ENCODE measurements at places on chromosomes 2 and 18.

GRCh38 chr2:231666171-231667095 is 41.9 kb upstream of the PTMA start:
- no peak for DNase-seq

DNA sequence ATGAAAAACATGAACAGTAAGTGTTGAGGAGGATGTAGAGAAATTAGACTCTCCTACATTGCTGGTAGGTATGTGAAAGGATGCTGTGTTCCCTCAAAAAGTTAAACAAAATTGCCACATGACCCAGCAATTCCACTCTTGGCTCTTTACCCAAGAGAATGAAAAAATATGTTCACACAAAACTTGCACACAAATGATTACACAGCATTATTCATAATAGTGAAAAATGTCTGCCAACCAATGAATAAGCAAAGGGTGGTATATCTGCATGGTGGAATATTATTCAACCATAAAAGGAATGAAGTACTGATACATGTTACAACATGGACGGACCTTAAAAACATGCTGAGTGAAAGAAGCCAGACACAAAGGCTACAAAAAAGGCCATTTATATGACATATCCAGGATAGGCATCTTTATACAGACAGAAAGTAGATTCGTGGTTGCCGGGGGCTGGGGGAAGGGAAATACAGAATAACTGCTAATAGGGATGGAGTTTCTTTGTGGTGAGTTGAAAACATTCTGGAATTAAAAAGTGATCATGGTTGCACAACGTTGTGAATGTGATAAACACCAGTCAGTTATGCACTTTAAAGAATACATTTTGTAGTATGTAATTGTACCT is 85.4 kb upstream of the MYO3B start:
- no peak for DNase-seq

- DNase-seq: no peak
Observed at GRCh38 chr18:58194028-58194427, 150.0 kb downstream of the NEDD4L start.

DNA sequence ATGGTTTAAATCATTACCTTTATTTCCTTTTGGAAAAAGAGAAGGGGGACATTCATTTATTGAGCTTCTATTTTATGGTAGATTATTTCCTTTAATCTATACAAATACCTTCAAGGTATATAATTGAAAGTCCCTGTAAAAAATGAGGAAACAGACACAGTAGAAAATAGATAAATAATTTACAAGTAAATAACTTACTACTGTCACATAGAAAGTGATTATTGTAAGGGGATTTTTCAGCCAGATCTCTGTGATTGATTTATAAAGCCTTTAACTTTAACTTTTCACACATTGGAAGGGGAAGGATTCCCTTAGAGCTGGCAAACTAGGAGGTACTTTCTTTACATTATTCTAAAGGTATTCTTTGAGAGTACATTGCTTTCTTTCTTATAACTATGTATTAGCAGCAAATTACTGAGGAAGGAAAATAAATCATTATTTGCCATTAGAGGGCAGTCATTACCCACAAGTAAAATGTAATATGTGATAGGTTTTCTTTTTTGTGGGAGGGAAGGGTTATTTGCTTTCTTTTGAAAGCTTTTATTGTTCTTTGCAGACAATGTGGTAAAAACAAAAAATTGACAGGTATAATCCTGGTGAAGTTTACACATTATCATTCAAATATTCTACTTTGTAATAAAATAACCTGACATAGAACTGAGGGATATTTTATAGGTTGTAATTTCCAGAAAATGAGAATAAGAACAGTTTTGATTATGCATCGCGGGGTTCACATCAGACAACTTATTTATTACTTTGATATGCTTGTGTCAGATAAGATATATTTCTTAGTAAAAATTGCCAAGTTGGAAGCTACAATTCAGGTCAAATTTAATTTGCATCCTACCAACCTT is 24.8 kb upstream of the RPE start:
- DNase-seq: no peak

DNA sequence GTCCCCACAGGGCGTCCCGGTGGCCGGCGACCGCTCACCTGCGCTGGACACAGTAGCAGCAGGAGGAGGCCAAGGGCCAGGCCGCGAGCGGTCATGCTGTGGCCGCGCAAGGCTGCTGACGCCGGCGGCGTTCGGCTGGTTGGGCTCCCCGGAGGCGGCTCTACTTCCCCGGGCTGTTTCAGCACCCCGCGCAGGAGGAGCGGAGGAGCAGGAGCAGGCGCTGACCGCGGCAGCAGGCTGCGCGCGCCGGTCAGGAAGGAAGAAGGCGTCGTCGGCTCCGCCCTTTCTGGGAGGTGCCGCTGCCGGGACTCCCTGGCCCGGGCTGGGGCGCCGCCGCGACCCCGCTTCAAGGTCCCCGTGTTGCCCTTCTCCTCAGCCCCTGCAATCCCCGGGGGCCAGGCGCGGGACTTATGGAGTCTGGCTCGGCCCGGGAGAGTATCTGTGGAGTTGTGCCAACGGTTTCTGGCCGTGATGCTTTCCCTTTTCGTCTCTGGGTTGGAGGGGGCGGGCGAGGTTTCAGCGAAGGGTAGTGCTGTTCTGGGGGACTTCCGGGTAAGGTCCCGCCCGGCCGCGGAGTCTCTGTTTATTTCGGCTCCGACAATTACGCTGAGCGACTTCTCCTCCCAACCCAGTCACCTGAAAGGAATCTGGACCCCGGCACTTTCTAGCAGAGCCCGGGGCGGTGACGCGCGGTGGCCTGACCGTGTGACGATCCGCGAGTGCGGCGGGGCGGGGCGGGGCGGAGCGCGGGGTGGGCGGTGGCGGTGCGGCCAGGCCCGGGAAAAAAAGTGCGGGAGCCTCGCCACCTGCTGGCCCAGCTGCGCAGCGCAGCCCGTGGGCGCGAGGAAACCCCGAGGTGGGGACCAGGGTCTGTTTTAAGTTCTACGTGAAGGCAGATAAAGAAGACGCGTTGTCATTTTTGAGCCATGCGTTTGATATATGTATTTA is at the start of gene NPC1:
NPC1 (minus strand) TSS at position 258 of the 948 bp plus-strand sequence; CDS start at position 95, 163 bp downstream.
- peak; percentile 88 for DNase-seq

DNA sequence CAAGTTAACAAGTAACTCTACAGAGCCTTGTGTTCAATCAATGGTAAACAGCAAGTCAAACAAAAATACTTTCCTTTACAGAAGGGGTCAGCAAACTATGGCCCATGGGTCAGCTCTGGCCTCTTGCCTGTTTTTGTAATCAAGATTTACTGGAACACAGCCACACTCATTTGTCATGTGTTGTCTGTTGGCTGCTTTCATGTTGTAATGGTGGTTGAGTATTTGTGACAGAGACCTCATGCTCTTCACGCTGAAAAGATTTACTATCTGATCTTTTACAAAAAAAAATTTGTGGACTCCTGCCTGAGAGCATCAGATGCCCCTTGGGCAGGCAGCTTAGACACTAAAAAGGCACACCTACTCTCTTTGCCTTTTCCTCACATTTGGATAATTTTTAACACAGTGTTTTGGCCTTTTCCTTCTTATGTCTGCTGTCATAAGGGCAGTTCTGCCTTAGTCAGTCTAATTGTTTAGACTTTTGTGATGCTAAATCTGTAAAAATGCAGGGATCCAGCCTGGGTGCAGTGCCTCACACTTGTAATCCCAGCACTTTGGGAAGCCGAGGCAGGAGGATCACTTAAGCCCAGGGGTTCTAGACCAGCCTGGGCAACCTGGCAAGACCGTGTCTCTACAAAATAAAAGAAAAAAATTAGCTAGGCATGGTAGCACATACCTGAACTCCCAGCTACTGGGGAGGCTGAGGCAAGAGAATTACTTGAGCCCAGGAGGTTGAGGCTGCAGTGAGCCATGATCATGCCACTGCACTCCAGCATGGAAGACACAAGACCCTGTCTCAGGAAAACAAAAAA is 18.3 kb downstream of the IL1B start:
- DNase-seq: no peak

DNA sequence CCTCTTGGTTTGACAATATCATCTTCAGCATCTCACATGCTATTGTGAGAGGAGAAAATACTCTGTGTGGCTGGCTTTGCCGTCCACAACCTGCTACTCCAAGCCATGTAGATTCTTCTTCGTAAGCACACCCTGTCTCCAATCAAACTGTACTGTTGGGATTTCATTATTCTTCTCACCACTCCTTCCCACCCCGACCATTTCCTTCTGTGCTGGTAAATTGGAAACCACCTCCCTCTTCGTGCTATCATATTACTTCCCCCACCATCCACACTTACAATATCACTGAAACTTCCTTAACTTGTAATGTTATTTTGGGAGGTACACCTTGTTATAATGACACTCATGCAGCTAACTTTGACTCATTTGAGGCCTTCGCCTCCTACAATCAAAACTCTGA is 3.2 kb upstream of the AGXT start:
- DNase-seq: no peak

DNA sequence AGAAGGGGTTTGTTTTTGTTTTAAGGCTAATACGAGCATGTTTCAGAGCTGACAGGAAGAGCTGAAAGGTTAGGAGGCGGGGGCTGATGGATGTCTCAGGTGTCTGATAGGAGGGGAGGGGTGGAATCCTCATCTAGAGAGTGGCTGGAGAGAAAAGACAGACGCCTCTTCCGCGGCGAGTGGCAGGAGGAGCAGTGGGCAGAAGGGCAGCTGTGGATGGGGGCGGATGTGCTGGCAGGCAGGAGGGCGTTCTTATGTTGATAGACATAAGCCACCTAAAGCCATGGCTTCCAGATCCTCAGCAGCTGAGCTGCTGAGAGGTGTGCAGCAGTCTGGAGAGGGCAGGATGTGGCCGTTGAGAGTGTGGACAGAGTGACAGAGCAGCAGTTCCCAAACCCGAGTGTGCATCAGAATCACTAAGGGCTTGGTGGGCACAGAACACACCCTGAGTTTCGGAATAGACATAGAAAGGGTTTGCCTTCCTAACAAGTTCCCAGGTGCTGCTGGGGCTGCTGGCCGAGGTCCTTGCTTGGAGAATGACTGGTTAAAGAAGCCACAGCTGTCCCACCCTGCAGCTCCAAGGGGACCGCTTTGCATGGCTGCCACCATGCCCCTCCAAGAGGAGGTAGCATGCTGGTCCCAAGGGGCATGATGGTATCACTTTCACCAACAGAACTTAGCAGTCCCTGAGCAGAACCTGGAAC is 3.0 kb upstream of the ITM2C start:
- DNase-seq: no peak

DNA sequence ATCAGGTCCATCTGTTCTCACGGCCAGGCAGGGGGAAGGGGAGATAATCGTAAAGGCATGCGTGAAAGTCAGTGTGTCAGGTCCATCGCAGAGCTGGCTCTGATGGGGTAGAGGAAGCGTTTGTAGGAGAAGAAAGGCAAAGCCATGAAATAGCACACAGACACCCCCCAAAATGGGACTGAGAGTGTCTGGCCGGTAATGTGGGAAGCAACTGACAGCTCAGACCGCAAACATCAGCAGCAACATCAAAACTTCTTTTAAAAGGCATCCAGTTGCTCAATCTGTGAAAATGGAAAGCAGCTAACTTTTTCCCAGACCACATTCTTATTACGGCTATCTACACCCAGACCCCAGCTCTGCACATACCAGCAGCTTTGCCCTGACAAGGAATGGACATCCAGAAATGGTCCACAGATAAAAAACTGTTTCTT is 232.6 kb downstream of the EN1 start:
- no peak for DNase-seq

DNA sequence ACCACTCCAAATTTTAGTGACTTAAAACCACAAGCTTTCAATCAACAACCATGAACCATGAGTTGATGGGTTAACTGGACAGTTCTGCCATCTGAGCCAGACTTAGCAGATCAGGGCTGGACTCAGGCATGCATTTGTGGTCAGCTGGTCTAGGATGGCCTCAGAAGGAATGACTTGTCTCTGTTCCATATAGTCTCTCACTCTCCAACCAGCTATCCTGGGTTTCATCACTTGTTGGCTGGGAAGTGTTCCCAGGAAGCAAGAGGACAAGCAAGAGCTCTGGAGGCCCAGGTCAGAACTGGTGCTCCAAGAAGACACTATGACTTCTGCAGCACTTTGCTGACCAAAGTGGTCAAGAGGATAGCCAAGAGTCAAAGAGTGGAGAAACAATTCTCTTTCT is 17.5 kb upstream of the MAP3K20 start:
- no peak for DNase-seq

- no peak for DNase-seq
Observed at GRCh38 chr2:219362524-219363164, 25.1 kb downstream of the DNPEP start.
